ENCODE measurements at places on chromosomes 3 and 15.

DNA sequence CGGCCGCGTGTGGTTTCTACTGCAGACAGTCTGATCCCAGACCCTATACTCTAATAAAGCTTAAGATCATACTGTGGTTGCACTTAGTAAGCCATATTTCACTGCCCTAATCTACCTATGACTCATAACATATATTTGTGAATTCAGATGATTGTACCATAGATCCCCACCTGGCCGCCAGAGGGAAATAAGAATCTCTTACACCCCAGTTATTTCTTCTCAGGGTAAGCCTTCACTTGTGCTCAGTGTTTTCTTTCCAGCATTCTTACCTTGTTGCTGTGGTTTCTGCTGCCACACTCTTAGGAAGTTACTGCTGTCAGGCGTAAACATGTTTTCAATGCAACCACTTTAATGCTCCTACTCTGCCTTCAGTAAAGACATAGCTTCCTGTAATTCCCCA lies 105.9 kb downstream of the B3GALNT1 start:
- no peak for DNase-seq

DNA sequence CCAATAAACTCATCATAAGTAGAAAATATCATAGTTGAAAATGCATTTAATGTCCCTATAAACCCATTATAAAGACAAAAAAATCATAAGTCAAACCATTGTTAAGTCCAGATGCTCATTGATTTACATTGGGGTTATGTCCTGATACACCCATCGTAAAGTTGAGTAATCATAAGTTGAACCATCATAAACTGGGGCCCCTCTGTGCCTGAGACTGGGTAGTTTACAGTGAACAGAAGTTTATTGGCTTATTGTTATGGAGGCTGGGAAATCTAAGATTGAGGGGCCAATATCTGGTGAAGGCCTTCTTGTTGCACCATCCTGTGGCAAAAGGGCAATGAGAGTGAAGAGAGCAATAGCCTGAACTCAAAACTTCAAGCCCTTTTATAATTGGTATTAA lies 10.6 kb downstream of the MKRN3 start:
- no peak for DNase-seq

GRCh38 chr3:192916371-192917027 lies 1.2 kb downstream of the MB21D2 start:
- peak; percentile 58 for DNase-seq

- DNase-seq = peak; percentile 69
Measured at GRCh38 chr3:99751649-99752048, 66.0 kb upstream of the CMSS1 start.

- no peak for DNase-seq
Measured at GRCh38 chr3:134959516-134959915, 164.5 kb downstream of the EPHB1 start.

- DNase-seq = no peak
Measured at GRCh38 chr3:12484983-12485327, 675 bp downstream of the TSEN2 start.

DNA sequence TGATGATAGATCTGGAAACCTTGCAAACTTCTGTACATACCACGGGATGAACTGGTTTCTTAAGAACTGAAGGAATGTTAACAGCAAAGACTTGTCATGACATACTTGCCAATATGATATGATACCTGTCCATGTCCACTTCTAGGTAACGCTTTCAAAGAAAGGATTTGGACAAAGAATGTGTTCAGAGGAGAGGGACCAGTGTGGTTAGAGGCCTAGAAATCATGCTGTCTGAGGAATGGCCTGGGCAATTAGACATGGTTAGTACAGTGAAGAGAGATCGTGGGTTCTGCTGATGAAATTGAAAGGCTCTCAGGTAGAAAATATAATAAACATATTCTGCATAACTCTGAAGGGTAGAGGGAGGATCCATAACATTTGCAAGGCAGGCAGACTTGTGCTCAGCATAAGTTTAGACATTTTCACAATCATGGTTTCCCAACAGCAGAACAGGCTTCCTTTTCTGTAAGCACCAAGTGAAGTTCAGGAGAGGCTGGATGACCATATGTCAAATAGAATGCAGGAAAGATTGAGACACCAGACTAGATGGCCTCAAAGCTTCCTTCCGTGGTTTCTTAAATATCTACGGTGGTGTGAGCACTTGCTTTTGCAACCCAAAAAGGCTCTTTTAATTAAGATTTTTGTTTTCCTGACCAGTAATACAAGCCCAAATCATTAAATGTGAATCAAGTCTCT lies 39.9 kb downstream of the TGFBR2 start:
- DNase-seq = peak; percentile 77

- peak; percentile 50 for DNase-seq
Measured at GRCh38 chr3:73461547-73461946, 163.2 kb downstream of the PDZRN3 start.

GRCh38 chr3:69326855-69327300 lies 59.0 kb downstream of the FRMD4B start:
- DNase-seq = peak; percentile 37

- DNase-seq = no peak
Measured at GRCh38 chr3:178655488-178655887, 119.3 kb downstream of the KCNMB2 start.

DNA sequence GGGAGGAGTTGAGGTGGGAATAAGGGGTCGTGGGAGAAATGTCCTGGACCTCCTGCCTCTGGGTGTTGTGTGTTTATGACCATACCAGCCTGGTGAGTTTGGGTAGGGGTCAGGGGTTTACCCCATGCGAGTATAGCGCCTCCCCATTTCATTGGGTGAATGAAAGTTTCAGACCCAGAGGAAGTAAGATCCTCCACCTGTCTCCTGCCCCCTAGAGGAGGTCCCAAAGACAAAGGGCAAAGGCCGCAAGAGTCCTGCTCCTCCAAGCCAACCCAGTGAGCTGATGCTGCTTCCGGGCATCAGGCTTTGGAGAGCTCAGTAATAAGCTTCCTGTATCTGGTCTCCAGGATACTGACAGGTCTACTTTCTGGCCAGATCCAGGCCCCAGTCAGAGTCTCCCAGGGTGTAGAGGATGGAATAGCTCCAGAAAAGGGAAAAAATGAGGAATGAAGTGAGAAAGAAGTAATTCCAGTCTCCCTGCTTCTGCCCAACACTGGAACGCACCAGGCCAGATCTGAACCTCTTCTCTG lies 6.4 kb upstream of the TBC1D21 start:
- no peak for DNase-seq

DNA sequence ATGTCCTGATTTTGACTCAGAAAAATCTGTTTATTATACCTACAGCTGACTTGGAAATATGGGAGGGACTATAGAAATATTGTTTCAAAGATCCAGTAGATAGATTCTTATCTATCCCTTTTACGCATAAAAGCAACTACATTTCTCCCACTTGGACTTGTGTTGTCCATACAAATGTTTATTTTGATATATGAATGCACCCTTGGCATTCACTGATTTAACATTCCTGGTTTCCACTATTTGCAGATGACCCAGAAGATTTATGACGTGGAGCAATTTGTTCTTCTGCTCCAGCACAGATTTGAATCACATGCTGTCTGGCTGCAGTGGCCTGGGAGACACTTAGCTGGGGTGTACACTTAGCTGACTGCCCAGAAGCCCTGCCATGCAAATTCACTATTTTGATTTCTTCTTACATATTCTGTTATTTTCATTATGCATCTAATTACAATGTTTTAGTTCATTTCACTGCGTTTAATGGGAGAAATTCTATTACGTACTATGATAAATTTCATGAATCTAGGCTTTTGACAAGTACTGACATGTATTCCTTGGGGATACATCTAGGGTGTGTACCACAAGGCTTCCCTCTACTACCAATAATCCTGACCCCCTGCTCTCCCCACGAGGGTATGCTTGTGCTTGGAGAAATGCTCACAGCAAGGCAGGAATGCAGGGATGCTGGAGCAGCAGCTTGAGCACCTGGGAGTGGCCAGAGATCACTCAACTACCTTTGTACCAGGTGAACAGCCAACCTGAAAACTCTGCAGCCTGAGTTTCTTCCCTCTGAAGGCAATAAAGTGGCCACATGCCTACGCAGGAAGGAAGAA lies 223.6 kb upstream of the TBL1XR1 start:
- DNase-seq = peak; percentile 88

- peak; percentile 15 for DNase-seq
Measured at GRCh38 chr3:139281096-139281495, 62.7 kb upstream of the MRPS22 start.

- DNase-seq = peak; percentile 85
Measured at GRCh38 chr3:178436773-178437172, 99.5 kb upstream of the KCNMB2 start.

- no peak for DNase-seq
Measured at GRCh38 chr15:31261266-31262142, 65.1 kb upstream of the KLF13 start.

- DNase-seq = no peak
Measured at GRCh38 chr3:171269542-171269941, 190.7 kb downstream of the TNIK start.

Data from adipocyte (in vitro differentiated cells).